ENCODE measurements at places on chromosomes 11 and 22.

DNA sequence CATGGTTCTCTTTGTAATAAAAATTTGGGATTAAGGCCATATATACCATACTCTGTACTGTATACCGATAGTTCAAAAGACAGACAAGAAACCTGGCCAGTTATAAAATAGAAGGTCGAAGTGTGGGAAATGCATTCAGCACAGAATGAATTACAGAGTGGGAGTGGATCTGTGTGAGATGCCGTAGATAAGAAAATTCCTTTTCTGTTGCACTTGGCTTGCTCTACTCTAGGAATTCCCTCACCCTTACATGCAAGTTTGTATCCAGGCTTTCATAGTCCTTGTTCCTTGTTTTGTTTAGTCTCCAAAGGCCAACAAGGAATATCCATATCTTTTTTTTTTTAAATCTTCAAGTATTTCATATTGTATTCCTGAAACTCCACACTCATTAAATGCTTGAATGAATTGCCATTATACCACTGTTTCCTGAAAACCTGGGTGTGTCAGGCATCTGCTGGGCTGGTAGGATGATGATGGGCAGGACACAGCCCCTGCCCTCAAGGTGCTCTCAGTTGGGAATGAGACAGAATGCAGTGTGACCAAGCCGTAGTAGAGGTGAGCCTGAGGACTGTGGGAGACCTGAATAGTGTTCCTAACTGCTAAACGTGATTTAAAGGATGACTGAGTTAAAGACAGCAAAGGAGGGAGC lies 53.5 kb downstream of the TEAD1 start:
- DNase-seq, result no peak

- no peak for DNase-seq
Observed at GRCh38 chr11:95711945-95712221, 77.7 kb downstream of the FAM76B start.

DNA sequence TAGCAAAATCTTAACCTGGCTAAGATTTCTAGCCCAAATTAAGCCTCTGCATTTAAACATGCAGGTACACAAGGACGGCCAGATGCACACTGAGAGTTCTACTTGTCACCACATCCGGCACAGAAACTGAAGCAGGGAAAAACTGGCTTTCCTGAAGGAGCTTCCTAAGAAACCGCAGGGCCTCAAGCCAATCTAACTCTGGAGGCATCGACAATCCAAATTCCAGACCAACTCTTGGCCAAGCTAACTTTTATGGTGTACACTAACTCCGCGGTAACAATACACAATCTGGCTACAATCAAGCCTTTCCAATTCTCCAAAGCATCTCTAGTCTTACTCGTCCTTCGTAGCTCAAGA lies 1.2 kb downstream of the MSANTD2 start:
- DNase-seq, result no peak

DNA sequence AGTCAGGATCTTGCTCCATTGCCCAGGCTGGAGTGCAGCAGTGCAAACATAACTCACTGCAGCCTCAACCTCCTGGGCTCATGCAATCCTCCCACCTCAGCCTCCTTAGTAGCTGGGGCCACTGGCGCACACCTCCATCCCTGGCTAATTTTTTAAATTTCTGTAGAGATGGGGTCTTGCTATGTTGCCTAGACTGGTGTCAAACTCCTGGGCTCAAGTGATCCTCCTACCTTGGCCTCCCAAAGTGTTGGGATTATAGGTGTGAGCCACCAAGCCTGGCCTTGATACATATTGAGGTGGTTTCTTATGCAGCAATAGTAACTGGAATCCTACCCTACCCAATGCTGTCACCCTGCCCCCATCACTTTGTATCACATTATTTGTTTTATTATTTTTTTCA lies 32.4 kb downstream of the SCUBE1 start:
- DNase-seq, result no peak

DNA sequence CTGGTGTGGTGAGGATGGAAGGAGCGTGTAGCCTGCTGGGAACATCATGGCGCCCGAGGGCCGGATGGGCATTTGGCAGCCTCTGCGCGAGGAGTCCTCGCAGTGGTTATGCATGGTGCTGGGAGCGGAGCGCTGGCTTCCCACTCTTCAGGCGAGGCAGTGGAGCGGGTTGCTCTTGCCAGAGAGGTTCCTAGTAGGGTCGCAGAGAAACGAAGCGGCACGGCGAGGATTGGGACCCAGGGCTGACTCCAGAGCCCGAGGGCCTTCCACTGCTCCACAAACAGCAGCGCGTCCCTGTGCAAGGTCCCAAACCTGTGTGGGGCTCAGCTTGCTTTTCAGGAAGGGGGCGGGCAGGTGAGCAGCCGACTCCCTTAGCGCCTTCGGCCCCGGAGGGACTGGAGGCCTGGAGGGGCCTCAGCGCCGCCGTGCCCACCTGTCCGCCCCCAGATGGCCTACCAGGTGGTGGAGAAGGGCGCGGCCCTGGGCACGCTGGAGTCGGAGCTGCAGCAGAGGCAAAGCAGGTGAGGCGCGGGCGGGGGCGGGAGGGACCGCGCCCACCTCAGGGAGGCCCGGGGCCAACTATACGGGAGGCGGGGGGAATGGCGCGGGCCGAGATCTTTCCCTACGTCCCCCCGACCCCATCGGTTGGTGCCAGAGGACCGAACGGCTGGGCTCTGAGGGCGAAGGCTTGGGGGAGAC lies 7.2 kb downstream of the ATG16L2 start:
- no peak for DNase-seq

DNA sequence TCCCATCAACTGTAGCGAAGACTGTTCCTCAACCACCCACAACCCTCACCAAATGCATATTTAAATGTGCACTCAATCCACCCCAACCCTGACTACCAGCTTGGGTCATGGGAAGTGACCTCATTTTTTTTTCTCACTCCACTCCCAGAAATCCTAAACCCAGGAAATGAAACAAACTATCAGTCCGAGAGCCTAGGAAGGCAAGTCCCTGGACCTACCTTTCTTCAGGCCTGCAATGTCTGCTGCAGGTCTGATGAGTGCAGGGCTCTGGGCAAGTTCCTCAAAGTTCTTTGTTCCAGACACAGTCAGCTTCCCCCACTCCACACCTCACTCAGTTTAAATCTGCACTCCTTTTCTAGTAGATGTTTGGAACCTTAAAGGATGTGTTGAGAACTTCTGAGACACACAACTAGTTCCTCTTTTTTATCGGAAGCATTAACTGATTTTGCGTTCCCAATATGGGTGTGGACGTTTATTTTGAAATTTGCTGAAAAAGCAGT lies at the start of gene MS4A4E:
Gene MS4A4E (minus strand): TSS at position 398 of the 500 bp plus-strand sequence. CDS start 13,082 bp downstream, outside the sequence.
- no peak for DNase-seq

- no peak for DNase-seq
Observed at GRCh38 chr11:33667819-33668467, 32.7 kb downstream of the C11orf91 start.

DNA sequence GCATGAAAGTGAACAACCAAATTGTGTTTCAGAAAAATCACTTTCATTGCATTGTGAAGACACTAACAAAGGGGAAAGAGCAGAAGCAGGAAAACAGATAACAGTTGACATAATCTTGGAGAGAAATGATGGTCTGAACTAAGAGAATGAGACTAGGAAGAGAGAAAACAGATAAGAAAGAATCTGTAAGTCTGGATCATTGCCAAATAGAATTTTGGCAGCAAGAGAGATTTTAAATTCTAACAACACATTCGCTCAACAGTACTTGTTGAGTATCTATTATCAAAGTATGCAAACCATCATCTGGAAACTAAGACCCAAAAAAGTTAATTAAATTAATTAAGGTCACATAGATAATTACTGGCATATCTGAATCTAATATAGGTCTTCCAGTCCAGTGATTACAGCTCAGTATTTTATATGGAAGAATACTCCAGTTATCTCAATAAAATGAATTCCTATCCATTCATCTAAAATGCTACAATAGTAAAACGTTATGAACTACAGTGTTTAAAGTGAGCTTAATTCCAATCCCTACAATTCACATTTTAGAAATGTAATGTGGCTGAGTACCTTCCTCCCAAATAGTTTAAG lies 166.7 kb upstream of the FAT3 start:
- no peak for DNase-seq

DNA sequence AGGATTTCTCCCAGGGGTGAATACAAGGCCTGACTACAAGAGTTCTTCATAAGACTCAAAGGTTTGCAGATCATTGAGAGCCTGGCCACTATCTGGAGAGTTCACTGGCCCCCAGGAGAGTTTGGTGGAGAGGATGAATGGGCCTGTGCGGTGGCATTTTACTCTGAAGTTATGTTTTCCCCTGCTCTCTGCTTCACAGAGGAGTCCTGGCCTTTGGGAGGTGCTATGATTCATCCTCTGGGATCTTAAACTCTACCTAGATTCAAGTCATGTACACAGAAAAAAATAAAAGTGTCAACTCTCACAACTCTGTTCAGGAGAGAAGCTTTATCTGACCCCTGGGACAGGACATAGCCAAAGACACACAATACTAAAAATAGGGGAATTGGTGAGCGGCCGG lies 159.1 kb upstream of the CARD18 start:
- DNase-seq, result no peak

DNA sequence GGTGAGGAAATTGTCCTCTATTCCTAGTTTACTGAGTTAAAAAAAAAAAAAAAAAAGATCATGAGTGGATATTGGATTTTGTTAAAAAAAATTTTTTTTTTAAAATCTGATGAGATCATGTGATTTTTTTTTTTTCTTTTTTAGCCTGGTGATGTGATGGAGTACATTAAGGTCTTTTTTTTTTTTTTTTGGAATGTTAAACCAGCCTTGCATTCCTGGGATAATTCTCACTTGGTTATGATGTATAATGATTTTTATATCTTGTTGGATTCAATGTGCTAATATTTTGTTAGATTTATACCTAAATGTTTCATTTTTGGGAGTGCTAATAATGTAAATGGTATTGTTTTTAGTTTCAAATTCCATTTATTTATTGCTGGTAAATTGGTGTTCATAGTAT lies 43.3 kb downstream of the DDX10 start:
- DNase-seq, result no peak

DNA sequence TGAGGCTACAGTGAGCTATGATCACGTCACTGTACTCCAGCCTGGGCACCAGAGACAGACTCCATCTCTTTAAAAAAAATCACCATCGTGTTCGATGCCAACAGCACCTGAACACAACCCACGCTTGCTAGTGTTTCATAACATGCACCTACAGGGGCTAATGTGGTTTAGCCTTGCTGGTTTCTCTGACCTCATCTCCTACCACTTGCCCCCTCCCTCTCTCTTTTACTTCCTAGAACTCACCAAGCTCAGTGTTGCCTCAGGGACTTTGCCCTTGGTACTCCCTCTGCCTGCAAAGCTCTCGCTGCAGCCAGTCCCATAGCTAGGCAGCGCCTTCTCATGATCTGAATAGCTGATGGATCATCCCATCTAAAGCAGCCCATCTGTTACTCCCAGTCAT lies 99.8 kb downstream of the FBXO7 start:
- no peak for DNase-seq

DNA sequence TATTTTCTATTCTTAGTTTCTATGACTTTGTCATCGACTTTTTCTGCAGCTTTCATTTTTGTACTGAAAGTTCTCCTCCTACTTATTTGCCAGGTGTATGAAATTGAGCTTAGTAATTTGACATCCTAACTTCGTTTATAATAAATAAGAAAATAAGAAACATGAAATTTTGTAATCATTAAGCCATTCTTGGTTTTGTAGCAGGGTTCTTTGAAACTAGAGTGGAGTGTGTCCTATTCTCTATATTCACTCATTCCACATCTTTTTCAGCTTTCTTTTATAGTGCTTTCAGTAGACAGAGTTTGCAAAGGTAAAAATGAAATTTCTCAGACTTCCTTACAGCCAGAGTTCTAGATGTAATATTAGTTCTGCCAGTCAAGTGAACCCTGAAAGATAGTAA lies 47.8 kb downstream of the FANCF start:
- DNase-seq, result no peak

DNA sequence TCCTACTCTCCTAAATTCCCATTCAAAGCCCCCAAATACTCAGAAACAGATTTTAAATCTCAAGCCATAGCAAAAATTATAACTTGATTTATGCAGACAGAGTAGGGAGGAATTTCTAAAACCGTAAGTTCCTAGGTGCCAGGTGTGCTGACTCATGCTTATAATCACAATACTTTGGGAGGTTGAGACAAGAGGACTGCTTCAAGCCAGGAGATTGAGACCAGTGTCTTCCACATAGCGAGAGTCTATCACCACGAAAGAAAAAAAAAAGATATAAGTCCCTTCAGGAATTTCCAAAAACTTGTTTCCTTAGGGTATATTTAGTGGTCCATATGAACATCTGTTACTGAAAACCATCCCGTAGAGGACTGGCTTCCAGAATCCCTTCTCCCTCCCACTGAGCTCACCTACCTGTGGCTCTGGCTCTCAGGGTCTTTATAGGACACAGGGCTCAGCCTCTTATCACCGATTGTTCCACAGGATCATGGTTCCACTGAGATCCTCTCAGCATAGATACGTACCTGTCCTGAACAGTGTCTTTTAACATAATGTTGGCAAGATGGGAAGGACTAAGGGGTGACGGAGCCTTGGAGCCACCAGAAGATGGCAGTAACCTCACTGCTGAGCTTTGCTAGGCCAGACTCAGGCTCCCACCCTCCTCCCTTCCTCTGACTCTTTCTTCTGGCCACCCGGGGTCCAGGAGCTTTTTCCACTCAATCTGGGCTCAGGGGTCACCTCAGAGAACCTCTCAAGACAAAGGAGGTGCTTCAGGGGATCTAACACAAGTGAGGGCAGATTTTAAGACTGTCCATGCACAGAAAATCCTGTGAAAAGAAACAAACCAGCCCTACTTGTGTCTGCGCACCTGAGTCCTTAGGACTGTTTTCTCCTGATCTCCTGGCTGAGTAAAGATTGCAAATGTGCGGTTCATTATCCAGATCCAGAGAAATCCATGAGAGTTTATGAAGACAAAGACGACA lies 117.5 kb upstream of the TOP3B start:
- DNase-seq, result no peak

DNA sequence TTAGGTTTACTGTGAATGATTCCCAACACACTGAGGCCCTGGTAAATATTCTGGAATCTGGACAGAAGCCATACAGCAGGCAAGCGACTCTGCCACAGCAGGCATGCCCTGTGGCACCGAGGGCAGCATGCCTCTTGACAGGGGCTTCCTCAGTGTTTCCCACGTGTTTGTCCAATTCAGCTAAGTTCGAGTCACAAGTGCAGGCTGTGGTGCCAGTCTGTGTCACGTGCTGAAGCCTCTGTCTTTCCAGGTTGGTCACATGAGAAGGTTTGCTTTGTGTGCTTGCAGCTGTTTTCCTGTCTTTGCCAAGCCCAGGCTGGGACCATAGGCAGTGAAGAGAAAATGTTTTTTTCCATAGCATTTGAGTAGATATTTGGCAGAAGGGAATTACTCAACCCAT lies 2.4 kb upstream of the PPFIBP2 start:
- no peak for DNase-seq

- DNase-seq, result no peak
Observed at GRCh38 chr11:119982517-119983239, 155.2 kb downstream of the TRIM29 start.
